Mesenteric fat pad (tissue), 1 donor: ENCODE measurements at places on chromosomes 7 and 10.

DNA sequence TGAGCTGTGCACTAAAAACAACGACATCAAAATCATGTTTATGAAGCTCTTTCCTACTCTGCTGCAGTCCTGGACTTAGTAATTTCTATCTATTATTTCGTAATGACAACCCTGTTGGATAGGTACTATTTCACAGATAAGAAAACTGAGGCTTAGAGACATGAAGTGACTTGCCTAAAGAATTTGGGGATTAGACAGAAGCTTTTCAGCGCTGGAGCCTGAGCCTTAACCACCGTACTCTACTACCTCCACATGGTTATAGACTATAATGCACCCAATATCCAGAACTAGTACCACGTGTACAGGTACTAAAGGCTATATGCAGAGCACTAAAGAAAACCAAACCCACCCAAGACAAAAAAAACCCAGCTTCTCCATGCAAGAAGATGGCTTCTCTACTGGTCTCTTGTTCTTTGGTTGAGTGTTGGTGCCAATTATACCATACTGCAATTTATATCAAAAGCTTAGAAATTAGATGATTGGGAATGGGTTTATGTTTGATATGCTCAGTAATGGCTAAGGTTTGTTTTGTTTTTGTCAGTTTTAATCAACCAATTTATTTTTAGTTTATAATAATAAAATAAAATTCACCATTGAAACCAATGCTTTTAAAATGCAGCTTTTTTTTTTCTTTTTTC is 6.5 kb upstream of the SNX10 start:
- DNase-seq, result no peak

DNA sequence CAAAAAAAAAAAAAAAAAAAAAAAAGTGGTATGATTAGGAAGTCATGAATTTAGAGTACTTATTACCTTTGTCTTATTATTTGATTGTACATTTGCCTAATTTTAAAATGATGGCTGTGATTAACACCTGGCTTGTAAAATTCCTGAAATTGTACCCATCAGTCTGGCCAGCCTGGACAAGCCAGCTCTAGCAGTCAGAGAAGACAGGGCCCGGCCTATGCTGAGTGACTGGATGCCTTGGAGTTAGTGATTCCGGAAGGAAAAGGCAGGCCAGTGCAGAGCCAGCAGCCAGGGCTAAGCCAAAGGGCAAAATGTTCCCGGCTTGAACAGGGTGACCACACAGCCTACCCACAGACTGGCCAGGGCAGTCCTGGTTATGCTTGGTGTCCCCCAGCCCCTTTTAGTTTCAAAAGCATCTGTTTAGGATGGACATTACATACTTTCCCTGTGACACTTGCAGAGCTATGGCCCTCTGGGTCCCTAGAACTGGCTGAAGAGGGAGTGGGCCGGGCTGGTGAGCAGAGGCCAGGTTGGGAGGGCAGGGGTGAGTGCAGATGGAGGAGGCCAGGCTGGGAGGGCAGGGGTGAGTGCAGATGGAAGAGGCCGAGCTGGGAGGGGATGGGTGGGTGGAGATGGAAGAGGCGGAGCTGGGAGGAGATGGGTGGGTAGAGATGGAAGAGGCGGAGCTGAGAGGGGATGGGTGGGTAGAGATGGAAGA is 61.7 kb downstream of the PROSER2 start:
- no peak for DNase-seq

DNA sequence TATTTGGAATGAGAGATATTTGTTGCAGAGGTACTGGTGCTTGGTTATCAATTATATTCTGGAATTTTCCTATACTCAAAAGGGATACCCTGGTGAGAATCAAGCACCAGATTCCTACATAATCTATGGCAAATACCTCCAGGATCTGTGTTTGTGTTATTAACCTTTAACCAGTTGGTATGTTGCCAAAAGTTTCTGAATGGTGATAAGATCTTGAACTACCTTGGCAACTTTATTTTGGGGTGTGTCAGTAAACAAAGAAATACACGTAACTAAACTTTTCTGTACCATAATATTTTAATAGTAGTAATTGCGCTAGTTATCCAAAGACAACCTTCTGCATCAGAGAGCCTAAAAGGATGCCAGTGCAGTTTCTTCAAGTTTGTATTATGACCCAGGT is 13.4 kb downstream of the SCIN start:
- DNase-seq, result no peak

DNA sequence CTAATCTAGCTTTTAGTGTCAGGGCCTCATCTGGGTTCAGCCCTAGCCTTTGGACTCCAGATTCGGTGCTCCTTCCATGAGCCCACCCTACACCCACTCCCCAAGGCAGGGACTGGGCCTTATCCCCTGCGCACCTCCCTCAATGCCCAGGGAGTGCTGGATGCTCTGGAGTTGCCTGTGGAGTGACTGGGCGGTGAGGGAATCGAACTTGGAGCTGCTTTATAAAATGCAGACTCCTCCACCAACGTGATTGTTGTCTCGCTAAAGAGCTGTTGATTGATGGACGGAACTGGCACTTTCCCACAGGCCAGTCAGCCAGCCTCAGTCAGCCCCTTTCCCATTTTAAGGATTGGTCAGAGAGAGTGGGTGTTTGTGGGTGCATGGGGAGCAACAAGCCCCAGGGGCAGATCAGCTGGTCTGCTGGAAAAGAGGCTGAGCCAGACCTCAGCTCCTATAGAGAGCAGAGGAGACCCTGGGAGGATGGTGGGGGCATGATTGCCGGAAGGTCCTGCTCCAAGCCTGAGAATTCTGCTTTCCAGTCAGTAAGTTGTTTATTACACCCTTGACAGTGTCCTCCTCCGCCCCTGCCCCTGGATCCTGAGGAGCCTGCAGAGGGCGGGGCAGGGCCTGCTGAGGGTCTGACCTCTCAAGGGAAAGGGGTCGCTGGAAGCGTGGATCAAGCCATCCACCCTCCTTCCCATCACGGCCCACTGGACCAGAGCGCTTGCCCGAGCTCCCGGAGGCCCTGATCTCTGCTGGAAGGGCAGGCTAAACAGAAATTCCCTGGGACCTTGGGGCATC is 16.7 kb downstream of the UNC5B start:
- DNase-seq, result no peak

DNA sequence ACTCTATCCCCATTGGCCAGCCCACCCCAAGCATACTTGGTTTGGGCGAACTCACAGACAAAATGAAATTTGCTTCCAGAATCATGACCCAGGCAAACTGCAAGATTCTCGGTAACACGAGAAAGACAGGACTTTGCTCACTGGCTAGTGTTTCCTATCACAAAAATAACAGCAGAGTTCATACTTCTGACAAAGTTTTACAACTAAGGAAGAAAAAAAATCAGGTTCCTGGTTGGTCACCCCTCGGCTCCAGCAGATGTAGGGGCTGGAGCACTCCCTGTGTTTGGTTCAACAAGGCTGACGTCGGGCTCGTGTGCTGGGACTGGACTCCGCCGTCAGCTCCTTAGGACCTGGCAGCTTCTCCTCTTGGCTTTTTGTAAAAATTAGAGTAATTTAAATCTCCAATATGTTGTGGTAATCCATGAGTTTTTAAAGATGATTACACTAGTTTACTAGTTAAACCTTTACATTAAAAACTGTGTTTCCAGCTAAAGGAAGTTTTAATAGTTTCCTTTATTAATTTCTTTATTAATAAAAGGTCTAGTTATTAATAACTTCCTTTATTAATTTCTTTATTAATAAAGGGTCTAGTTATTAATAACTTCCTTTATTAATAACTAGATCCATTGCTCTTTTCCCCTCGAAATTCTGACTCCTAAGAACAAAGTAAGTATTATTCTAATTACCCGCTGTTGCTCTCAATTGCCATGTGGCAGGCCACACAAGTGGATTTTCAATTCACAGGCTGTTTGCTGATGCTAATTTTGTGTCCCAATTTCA is 115.6 kb upstream of the RNF32 start:
- no peak for DNase-seq

GRCh38 chr10:4450169-4450568 is 375.8 kb upstream of the AKR1E2 start:
- DNase-seq, result no peak

DNA sequence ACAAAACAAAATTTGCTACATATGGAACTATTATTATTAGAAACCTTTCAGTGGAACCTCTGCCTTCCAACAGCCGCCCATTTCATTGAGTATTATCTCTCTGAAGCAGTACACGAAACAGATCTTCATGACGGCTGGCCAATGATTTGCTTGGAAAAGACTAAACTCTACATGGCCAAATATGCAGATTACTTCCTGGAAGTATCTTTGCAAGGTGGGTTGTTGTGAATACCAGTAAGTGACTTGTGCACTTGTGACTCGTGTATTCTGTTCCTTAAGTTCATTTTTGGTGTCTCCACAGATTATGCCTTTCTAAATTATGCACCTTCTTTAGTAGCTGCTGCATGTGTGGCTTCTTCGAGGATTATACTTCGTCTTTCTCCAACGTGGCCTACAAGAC is 13.4 kb downstream of the CCNJ start:
- no peak for DNase-seq

GRCh38 chr7:112777406-112777805 is 12.8 kb downstream of the TMEM168 start:
- no peak for DNase-seq

- no peak for DNase-seq
Measured at GRCh38 chr7:30254717-30255063, 29.7 kb upstream of the ZNRF2 start.

- DNase-seq, result peak; percentile 4
Measured at GRCh38 chr10:131825150-131825848, 75.5 kb upstream of the PPP2R2D start.

DNA sequence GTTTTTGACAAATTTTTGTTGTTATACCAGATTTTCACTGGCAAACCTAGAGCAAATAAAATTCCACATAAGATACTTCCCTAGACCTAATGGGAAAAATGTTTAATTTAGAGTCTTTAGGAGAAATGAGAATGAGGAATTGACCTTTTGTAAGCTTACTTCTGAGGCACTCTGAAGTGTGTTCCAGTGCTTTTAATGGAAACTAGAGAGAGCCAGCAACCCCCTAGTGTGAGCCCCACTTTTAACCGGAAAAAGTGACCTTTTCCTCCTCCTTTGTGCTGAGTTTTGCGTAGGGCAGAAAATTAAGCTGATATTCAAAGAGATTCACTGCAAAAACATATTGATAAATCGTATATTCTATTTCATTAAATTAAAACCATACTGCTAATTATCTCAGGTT is 5.2 kb downstream of the IKZF1 start:
- no peak for DNase-seq

DNA sequence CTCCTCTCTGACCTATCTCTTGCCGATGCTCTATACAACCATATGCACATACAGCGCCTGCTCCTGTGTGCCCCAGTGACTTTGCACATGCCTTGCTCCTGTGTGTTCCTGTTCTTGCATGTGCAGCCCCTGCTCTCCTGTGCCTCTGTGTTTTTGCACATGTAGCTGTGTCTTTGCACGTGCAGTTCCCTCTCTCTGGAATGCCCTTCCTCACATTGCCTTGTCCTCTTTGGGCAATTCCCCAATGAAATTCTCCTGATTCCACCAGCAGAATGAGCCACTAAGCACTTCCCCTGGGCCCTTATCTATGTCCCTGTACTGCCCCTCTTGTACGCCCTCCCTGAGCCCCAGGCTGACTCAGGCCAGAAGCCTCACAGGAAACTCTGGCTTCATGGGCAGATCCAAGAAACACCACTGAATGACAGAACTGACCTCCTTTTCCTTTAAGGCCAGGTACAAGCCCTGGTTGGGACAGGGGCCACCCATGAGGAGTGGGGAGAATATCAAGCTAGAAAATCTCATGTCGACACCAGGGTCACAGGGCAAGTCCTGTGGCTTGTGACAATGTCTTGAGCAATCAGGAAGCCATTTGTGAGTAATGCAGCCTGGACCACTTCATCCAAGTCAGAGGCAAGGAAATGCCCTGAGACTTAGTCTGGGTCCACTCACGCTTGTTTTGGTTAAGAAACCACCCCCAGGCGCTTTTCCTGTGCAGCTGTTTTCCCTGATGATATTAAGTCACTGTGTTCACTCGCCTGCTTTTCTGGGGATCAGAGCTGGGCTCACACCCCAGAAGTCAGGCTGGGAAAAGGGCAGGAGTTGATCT is 1.9 kb upstream of the ARHGAP22 start:
- DNase-seq, result peak; percentile 65

- DNase-seq, result no peak
Measured at GRCh38 chr7:74454021-74454924, 567 bp downstream of the GTF2IRD1 start.

- DNase-seq, result no peak
Measured at GRCh38 chr10:94413361-94413760, 11.0 kb downstream of the TBC1D12 start.

DNA sequence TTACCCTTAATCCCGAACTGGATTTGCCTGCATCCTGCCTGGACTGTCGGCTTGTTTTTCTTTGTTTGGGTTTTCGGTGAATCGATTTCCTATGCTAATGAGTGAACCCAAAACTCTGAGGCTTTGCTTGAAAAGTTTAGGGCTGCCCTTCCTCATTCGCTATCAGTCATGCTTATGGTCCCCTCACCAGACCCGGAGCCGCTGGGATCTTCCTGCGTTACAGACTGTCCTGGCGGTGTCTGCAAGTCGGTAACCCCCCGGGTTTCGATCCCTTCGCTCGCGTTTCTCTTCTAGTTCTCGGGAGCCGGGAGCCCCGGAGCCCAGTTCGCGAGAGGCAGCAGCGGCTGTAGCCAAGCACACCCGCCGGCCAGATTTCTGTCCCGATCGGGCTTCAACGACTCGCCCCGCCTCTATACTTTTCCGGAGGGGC is 2.2 kb downstream of the EMX2 start:
- DNase-seq, result no peak

GRCh38 chr7:101560856-101561255 is 68.2 kb downstream of the MYL10 start:
- peak; percentile 75 for DNase-seq

GRCh38 chr10:119031496-119032059 is 2.1 kb downstream of the NANOS1 start:
- no peak for DNase-seq

GRCh38 chr7:111012799-111013675 is 77.9 kb upstream of the LRRN3 start:
- DNase-seq, result no peak

- peak; percentile 90 for DNase-seq
Measured at GRCh38 chr7:21945454-21946221, at the start of gene CDCA7L. TSS of gene CDCA7L (minus strand) at chr7:21945899. CDS start at chr7:21945804, 95 bp downstream.

- no peak for DNase-seq
Measured at GRCh38 chr7:112821345-112821744, 31.2 kb upstream of the TMEM168 start.
